PC-9 (cell line): ENCODE measurements at places on chromosomes 16 and 17. TPM values are rescaled to one million over a fixed set of nuclear protein-coding genes. Genes with fewer than 3 reads are reported as not detected.

DNA sequence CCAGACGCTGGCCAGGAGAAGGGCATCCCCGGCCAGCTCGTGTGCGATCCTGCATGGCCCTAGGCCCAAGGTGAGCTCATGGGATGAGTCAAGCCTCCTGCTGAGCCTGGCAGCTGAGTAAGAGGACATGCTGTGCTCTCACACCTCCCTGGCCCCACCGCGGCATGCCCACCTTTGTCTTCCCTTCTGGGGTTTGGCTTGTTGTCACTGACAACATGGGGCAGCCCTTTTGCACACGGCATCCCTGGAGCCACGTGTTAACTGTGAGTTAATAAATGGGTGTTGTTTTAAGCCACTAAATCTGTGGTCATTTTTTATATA lies 8.9 kb upstream of the TNS4 start:
- no peak overlapping the region for H3K27ac ChIP-seq
- H3K4me1 ChIP-seq = peaks cover 75% of the 10 kb centered on the region
- no peaks in the 10 kb centered on the region for H3K36me3 ChIP-seq
- DNase-seq = peak; percentile 95
- H3K27me3 ChIP-seq = no peaks in the 10 kb centered on the region

- H3K27ac ChIP-seq = peak overlapping the region; percentile 33; the same call in 1 of the 2 replicates
- peaks cover 54% of the 10 kb centered on the region for H3K36me3 ChIP-seq
These were observed 21.1 kb downstream of the ANKRD40 start for GRCh38 chr17:50686494-50687199.

DNA sequence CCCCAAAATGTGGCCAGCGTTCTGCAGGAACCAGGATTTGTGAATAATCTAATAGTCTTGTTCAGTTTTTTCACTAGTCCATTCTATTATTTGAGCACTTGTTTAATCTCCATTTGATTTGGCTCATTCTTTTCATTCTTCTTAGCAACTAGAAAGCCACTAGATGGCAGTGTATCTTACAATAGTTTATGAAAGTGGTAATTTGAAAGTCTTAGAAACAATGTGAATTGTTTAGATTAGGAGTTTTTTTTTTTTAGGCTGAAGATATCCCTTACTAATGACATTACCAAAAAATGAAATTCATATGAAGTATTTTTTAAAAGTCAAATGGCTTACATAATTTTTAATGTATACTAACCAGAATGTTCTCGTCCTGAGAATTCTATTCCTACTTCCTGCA lies 6.7 kb downstream of the ERI2 start:
- no peak for DNase-seq
- 0 out of 2 replicates have a peak, but pooled peaks cover 9% of the 10 kb centered on the region for H3K36me3 ChIP-seq
- no peak overlapping the region for H3K27ac ChIP-seq
- no peak overlapping the region for H3K4me3 ChIP-seq
- no peaks in the 10 kb centered on the region for H3K4me1 ChIP-seq

DNA sequence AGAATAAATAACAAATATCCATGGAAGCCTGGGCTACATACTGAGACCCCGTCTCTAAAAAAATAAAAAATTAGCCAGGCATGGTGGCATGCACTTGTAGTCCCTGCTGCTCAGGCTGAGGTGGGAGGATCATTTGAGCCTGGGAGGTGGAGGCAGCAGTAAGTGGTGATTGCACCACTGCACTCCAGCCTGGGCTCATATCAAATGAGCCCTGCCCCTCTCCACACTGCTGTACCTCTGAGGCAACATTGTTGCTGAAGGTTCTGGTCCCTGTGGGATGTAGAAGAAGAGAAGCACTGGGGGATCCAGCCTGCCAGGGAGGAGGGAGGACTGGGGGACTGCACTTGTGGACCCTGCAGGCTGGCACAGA lies 11.4 kb upstream of the ARHGAP23 start:
- peaks cover 22% of the 10 kb centered on the region for H3K4me1 ChIP-seq
- no peaks in the 10 kb centered on the region for H3K36me3 ChIP-seq
- no peak overlapping the region for H3K27ac ChIP-seq
- peaks cover 17% of the 10 kb centered on the region; the same call in 1 of the 2 replicates for H3K27me3 ChIP-seq
- DNase-seq = no peak

Gene TAT
- total RNA-seq = 0.13 and 0.50 TPM in 2 replicates

Gene GRAPL
- 0.37 TPM in 1 of 2 replicates, not detected in the other for total RNA-seq

DNA sequence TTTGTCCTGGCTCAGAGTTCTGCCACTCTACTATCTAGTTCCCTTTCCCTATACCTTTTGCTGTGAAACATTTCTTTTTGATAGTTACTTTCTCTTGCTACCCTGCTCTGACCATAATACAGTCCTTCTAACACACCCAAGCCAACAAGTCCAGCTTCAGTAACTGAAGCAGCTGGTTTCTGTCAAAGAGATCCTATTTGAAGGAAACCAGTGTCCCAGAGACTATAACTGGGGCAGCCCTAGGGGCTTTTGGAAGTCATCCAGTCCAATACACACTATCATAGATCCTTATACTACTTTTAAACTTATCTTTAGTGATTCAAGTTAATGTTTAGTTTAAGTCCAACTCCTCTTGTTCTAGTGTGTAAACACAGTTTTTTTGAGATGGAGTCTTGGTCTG lies 17.3 kb upstream of the DHRS13 start:
- H3K36me3 ChIP-seq = peaks cover 86% of the 10 kb centered on the region
- no peak for DNase-seq
- no peak overlapping the region for H3K27ac ChIP-seq
- H3K27me3 ChIP-seq = no peaks in the 10 kb centered on the region
- no peak overlapping the region for H3K4me3 ChIP-seq
- peaks cover 16% of the 10 kb centered on the region for H3K4me1 ChIP-seq

GRCh38 chr17:46270032-46270431 lies 24.9 kb upstream of the LRRC37A start:
- no peak for DNase-seq
- H3K27me3 ChIP-seq = no peaks in the 10 kb centered on the region
- peaks cover 15% of the 10 kb centered on the region for H3K4me1 ChIP-seq
- H3K27ac ChIP-seq = no peak overlapping the region
- H3K4me3 ChIP-seq = no peak overlapping the region

DNA sequence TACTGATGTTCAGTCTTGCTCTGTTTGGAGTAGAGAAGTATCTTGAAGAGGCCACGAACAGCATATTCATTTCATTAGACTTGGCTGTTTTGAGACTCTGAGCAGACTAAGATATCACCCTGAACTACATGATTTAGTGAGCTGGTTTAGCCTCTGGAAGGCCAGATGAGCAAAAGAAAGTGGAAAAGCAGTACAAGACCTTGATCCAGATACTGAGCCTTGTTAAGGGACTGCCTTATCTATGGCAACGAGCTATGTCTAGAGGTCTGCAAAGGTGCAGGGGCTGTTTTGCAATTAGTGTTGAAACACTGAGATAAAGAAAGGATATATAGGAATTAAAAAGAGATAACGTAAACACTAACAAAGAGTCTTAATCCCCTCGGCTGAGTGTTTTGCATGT lies 231.4 kb downstream of the IRX3 start:
- H3K27me3 ChIP-seq = no peaks in the 10 kb centered on the region
- no peaks in the 10 kb centered on the region for H3K4me1 ChIP-seq
- no peak for DNase-seq
- H3K36me3 ChIP-seq = no peaks in the 10 kb centered on the region
- no peak overlapping the region for H3K4me3 ChIP-seq

- no peak overlapping the region for H3K4me3 ChIP-seq
- no peak overlapping the region for H3K27ac ChIP-seq
- no peaks in the 10 kb centered on the region for H3K36me3 ChIP-seq
These were observed 17.3 kb upstream of the ERCC4 start for GRCh38 chr16:13902677-13903076.

GRCh38 chr16:75320435-75320834 lies 69.0 kb upstream of the BCAR1 start:
- no peak overlapping the region for H3K4me3 ChIP-seq
- no peak for DNase-seq
- H3K4me1 ChIP-seq = peaks cover 26% of the 10 kb centered on the region
- no peak overlapping the region for H3K27ac ChIP-seq
- H3K36me3 ChIP-seq = no peaks in the 10 kb centered on the region
- no peaks in the 10 kb centered on the region for H3K27me3 ChIP-seq
